ENCODE measurements at places on chromosomes 3 and 15. TPM values are rescaled to one million over a fixed set of nuclear protein-coding genes. Genes with fewer than 3 reads are reported as not detected.

Gene LRRIQ4
- not detected for total RNA-seq

Gene CHD2
- total RNA-seq: 418 TPM

DNA sequence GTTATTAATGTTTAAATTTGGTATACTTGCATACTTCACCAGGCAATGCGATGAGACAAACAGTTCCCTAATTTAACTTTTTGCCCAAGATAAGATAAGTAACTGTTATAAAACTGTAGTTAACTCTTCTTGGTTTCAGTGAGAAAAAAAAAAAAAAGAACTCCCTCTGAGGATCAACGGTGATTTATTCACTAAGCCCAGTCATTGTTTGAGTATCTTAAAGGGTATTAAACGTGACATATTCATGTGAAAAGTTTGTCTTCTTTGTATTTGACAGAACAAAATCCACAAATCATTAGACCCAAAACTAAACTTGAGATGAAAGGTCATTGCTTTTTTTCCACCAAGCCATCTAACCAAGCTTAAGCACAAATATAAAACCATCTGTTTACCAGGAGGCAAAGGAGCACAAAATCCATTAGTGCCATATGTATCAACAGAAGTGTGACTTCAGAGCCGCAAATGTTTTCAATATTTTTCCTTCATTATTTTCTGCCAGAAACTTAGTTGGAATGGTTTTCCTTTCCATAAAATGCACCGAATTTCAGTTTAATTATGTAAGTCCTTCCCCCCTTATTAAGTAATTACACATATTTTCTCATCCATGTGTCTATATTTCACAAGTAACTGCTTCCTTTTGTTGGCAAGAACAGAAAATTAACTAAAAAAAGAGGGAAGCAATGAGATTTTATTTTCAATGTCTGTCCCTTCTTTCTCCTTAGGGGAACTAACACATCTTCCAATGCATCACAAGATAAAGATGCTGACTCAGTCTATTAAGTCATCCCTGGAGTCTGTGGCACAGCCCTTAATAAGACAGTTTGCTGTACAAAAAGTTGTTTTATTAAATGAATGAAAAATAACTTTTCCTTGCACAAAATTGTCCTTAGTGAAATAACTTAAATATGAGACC lies 92.2 kb upstream of the RAP2B start:
- DNase-seq: no peak

Gene CLDN16
- total RNA-seq: not detected

DNA sequence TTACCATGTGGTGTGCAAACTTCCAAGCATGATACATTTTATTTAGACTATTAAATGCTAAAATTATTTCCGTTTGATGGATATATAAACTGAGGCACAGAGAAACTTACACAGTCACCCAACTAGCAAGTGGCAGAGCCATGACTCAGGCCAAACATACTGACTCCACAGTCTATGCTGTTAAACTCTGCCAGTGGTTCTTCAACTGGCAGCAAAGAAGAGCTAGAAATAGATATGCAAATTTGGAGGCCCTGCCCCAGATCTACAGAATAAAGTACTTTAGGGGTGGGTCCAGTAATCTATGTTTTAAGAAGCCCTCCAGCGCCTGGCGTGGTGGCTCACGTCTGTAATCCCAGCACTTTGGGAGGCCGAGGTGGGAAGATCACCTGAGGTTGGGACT lies 400.0 kb downstream of the FOXP1 start:
- DNase-seq: no peak

Gene ETFA
- total RNA-seq: 79.8 TPM

- no peak for DNase-seq
These were observed 202.4 kb upstream of the ICE2 start for GRCh38 chr15:60681353-60681752.

Gene ALG1L2
- total RNA-seq: not detected

Gene SPINK8
- total RNA-seq: not detected

- DNase-seq: no peak
These were observed 13.3 kb upstream of the SH3BP5 start for GRCh38 chr3:15345608-15346137.

Gene FMN1
- total RNA-seq: 19.2 TPM

Gene DLG1
- total RNA-seq: 89.0 TPM

- DNase-seq: no peak
These were observed 76.1 kb downstream of the ARNT2 start for GRCh38 chr15:80480171-80480811.

DNA sequence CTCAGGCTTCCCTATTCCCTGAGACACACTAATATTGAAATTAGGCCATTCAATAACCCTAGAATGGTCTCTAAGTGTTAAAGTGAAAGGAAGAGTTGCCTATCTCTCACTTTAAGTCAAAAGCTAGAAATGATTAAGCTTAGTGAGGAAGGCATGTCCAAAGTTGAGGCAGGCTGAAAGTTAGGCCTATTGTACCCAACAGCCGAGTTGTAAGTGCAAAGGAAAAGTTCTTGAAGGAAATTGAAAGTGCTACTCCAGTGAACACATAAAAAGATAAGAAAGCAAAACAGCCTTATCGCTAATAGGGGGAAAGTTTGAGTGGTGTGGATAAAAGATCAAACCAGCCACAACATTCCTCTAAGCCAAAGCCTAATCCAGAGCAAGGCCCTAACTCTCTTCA lies 117.9 kb upstream of the SPATA12 start:
- DNase-seq: no peak

Gene MAP6D1
- total RNA-seq: 2.4 TPM

DNA sequence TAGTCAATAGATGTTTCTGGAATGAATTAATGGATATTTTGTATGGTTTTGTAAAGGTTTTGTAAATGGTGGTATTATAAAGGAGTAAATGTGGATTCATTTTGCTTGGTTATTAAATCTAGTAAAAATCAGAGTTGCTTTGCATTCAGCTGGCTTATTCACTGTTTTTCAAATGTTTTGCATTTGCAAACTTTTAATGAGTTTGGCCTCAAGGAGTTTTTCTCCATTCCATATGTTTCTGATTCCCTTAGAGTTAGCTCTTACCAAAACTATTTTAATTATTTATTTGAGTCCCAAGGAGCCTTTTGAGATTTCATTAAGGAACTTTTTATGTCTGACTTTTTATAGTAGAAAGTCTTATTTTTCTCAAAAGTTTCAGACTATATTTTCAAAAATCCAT lies 992.2 kb downstream of the DIPK2A start:
- DNase-seq: no peak

DNA sequence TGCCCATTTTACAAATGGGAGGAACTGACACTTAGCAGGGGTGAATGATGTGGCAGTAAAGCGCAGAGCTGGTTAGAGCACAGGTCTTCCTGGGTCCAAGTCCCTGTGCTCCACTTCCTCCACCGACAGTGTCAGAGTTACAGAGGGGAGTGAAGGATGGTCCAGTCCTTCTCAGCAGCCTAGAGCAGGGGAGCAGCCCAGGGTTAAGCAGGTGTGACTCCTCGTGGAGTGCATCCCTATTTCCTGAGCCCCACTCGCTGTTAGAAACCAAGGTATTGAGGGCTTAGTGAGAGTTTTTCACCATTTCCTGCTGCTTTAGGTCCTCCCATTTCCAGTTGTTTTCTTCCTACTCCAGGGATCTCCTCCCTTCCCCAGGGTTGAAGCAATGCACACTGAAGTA lies 75.4 kb downstream of the GHSR start:
- DNase-seq: no peak

Gene RARB
- total RNA-seq: not detected

GRCh38 chr3:72391659-72392058 lies 456.6 kb downstream of the SHQ1 start:
- no peak for DNase-seq

Gene GLDN
- not detected for total RNA-seq

DNA sequence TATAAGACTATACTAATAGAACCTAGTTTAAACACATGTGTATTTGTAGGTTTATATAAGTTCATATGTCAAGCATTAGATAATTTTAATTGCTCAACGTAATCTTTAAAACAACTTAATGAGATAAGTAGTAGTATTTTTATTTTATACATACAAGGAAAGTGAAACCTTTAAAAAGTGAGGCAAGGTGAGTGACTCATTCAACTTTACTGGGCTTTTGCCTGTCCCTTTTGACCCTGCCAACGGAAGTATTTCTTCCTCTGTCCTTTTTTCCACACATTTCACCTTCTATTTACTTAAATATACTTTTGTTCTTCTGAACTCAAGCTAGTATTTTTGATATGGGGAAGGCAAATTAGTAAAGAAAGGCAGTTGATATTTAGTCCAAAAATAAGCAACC lies 78.5 kb downstream of the KBTBD8 start:
- DNase-seq: no peak

- no peak for DNase-seq
These were observed 520.6 kb downstream of the MFSD1 start for GRCh38 chr3:159322322-159322939.

GRCh38 chr3:124292329-124292728 lies 300.4 kb upstream of the ROPN1 start:
- no peak for DNase-seq

DNA sequence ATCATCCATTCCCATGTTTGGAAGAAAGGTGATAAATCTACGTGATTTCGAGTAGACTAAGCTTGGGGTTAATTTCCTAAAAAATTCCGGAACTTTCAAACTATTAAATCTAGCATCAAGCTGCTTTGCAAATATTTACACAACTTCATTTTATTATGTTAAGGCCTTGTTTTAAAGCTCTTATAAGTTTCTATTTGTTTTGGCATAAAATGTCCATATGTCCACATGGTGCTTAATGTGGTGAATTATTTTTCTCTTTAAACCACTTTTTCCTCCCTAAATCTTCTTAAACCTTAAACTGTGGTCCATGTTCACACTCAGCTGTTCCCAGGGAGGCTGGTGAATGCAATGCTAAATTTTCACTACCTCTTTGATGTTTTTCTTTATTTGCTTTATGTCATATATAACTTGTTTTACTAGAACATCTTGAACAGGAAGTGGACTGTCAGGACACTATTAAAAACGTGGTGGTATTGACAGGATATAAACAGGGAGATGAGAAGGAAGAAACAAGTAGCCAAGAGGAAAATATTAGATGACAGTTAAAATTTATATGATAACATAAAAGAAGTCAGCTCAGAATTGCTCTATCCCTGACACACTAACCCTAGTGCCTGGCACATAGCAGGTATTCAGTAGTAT lies 72.5 kb upstream of the AGTR1 start:
- no peak for DNase-seq

Data from natural killer cell (primary cell).